Activated naive CD4-positive, alpha-beta T cell (primary cell): ENCODE measurements at places on chromosomes 4 and X.

DNA sequence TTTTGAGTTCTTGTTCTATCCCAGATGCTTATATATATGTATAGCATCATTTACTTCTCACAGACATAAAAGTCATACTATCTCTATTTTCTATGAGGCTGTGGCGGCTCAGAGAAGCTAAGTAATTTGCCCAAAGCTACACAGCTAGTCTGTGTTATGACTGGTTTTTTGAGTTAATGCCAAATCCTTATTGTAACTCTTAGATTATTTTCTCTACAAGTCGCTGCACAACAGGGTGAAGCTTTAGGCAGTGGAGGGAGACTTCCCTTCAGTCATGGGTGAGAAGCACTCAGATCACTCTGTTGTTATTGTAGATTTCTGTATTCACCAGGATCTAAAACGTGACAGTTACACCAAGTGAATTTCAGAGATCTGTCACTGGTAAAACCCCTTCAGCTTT, 48.1 kb downstream of the WWC2 start:
- DNase-seq, result no peak

DNA sequence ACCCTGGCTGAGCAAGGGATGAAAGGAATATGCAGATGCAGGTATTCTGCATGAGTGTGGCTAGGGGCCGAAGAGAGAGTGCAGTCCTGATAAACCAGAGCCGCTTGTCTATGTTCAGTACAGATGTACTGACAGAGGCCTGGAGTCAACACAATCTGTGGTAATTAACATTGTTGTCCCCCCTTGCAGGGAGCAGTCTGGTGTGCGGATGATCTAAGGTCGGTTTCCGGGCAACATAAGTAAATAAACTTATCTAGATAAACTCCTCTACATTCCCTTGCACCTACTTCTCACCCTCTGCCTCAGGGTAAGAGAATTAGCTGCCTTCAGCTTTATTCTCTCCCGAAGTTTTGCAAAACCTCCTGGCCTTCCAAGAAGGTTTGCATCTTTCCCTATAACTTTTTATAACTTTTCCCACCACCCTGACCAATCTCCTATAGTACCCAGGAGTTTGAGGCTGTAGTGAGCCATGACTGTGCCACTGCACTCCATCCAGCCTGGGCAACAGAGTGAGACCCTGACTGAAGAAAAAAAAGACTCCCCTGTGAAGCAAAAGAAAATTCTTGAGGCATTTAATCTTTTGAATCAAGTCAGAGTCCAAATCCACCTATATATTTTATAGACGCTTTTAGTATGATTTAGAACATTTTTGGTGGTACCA, 26.6 kb downstream of the SNX25 start:
- DNase-seq, result no peak

DNA sequence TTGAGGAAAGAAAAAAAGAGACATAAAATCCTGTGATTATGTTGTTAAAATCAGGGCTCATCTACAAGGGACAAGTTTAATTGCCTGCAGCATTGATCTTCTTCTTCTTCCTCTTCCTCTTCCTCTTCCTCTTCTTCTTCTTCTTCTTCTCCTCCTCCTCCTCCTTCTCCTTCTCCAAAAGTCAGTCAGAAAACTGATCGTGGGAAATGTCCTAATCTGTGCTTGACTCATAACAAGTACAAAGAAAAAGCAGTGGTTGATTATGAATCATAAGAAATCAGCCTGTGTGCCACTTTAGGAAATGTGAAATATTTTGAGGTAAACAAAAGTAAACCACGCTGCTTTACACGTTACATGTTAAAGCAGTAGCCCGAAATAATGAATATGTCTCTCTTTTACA, 2.7 kb upstream of the ATP10D start:
- no peak for DNase-seq

DNA sequence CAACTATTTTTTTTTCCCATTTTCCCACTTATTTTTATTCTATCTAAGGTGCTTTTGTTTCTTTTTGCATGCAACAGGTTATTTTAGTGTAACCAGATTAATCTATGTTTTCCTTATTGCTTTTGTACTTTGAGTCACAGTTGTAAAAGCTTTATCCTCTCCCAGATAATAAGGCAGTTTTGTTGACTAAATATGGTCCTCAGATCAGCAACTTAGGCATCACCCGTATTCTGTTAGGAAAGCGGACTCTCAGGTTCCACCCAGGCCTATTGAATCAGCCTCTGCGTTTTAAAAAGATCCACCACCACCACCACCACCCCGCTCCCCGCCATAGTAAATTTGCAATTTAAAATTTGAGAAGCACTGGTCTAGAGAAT, 58.6 kb upstream of the USP9X start:
- no peak for DNase-seq

DNA sequence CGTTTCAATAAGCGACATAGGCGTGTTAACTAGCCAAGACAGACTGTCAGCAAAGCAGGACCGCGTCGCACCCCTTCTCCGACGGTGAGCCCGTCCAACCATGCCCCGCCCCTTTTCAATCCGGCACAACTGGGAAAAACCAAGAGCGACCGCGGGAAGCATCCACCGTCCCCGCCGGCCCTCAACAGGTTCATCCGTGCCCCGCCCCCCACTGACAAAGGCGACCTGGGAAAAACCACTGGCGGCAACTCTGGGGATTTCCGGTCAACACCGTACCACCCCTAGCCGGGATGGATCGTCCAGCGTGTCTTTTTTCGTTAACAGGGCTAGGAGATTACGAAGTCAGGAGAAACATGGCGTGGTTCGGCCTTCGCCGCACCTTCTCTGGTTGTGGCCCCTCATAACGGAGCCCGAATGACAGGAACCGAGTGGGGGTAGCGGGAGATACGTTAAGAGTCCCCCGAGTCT, 377 bp downstream of the TIMM17B start:
- DNase-seq, result peak; percentile 26

DNA sequence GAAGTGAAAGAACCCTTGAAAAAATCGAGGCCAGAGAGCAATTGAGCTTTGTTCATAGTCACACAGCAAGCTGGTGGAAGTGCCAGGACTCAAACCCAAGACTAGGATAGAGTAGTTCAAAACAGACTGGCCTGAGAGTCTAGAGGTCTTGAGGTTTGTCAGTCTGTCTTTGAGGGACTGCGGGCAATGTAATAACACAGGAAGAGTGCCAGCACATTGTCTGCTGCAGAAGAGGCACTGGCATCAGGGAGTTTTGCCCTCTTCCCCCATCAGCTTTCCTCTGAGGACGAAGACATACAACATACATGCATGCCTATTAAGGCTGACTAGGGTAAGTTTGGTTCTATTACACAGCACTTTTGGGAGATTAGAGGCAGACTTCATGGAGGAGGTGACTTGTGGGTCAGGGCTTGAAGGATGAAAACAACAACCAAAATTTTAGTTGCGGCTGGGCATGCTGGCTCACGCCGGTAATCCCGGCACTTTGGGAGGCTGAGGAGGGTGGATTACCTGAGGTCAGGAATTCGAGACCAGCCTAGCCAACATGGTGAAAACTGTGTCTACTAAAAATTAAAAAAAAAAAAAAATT, 64.1 kb upstream of the LAS1L start:
- DNase-seq, result no peak
